Esophagus squamous epithelium (tissue), 5 donors: ENCODE measurements at places on chromosomes 11 and 22.

GRCh38 chr11:44940404-44940803 lies 10.3 kb downstream of the TP53I11 start:
- DNase-seq = no peak

- DNase-seq = no peak
These were observed 47.5 kb downstream of the DSCAML1 start for GRCh38 chr11:117749541-117749910.

DNA sequence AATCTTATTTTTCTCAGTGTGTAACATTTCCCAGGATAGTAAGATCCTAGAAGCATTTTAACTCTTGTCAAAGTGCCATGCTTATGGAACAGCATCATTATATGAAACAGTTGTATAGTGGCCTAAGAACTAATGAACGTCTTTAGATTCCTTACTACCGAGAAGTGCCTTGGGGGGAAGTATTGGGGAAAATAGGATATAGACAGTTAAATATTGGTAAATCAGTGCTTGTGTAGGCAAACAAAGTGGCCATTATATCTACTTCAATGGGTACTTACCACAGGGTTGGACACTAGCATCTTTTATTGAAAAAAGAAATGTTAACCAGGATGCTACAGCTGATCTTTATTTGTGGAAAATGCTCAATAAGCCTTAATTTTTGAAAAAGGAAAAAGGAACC lies 11.3 kb downstream of the FAR1 start:
- DNase-seq = no peak

GRCh38 chr11:31656051-31656450 lies 146.5 kb downstream of the ELP4 start:
- DNase-seq = no peak

DNA sequence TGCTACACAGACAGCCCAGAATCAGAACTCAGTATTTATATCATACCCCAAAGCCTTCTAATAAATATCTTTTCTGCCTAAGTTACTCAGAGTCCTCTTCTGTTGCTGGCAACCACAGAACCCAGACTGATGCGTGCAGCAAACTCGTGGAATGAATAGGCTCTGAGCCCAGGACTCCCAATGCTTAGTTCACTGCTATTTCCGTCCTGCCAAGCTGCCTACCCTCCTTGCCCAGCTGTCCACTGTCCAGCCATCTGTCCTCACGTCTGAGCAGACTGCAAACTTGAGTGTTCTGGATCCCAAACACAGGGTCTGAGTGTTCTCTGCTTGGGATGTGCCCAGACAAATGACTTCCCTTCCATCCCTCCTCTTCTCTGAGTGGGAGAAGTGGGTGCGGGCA lies 19.4 kb downstream of the PTPN5 start:
- no peak for DNase-seq

DNA sequence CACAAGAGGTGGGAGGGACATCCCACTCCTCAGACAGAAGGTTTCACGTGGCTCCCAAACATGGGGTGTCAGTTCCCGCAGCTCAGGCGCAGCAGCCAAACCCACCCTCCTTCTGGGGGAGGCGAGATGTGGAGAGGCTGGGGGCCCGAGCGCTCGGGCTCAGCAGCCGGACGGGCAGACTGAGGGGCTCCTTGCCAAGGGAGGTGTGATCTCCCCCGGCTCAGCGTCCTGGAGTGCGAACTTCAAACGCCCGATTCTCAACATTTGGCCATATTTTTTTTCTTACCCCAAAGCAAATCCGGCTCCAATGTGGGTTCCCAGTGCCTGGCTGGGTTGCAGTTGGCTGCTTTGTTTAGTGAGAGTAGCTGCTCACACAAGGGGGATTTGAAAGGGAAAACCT lies 477.9 kb downstream of the MN1 start:
- no peak for DNase-seq

- no peak for DNase-seq
These were observed 232.1 kb downstream of the ST3GAL4 start for GRCh38 chr11:126587541-126587940.

- DNase-seq = no peak
These were observed 33.3 kb downstream of the RBFOX2 start for GRCh38 chr22:35995348-35995747.

- DNase-seq = no peak
These were observed 12.5 kb downstream of the LMO2 start for GRCh38 chr11:33879375-33879774.

GRCh38 chr11:12139144-12139881 lies 28.9 kb downstream of the MICAL2 start:
- DNase-seq = no peak

- no peak for DNase-seq
These were observed 775 bp upstream of the TRABD start for GRCh38 chr22:50184902-50185374.

- DNase-seq = no peak
These were observed 33.1 kb upstream of the PAMR1 start for GRCh38 chr11:35558513-35558912.

GRCh38 chr11:129412494-129412893 lies 36.8 kb downstream of the BARX2 start:
- no peak for DNase-seq

- no peak for DNase-seq
These were observed 2413.8 kb upstream of the RAG2 start for GRCh38 chr11:39011797-39012196.

- no peak for DNase-seq
These were observed 30.5 kb downstream of the RRM1 start for GRCh38 chr11:4125141-4125540.

- no peak for DNase-seq
These were observed 1.4 kb downstream of the HBB start for GRCh38 chr11:5225480-5225871.

- no peak for DNase-seq
These were observed 261.4 kb upstream of the POU2AF2 start for GRCh38 chr11:110984147-110984546.

DNA sequence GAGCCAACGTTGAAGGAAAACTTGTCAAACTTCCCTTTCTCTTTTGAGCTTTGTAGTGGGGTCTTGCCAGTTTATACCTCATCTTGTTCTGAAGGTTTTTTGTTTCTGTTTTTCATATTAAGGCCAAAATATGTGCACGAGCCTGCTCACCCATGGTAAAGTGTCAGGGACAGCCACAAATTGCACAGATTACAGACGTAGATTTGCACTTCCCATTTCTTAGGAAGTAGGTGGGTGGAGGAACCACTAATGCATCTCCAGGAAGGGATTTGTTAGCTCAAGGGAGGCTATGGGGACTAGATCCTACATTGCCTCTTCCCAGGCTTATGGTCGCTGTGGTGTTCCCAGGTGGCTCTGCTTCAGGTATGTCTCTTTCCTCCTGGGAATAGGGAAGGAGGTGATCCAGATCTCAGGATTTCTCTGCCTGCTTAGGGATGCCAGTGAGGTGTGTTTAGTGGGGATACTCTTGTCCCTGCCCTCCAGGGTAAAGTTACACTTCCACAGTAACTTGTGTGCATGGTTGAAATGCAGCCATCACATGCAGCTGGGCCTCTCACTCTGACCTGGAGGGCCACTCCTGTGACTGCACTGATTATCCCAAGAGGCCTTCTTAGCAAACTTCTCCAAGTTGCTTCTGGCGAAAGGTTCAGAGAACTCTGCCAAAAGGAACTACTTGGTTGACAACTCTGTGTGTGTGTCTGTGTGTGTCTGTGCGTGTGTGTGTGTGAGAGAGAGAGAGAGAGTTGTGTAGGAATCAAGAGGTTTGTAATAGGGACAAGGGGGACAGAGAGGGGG lies 9.8 kb downstream of the PPFIBP2 start:
- no peak for DNase-seq

GRCh38 chr11:33697997-33698396 lies 2.6 kb downstream of the C11orf91 start:
- no peak for DNase-seq
